ENCODE measurements at places on chromosomes 6 and 20.

DNA sequence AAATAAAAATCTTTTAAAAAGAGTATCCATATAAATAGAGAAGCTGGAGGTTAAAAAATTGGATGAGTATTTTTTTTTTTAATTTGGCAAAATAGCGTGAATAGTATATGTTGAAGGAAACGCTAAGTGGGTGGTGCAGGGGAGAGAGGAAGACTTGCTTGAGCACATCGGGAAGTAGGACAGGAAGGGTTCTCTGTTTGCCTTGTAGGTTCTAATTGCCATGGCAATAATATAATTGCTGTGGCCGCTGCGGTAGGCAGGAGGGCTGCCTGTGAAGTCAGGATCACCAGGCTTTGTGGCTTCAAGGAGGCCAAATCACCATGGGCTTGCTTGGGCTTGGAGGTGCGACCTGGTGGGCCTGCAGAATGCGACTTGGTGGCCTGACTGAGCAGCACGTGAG lies 35.1 kb downstream of the IGF2R start:
- DNase-seq = no peak

DNA sequence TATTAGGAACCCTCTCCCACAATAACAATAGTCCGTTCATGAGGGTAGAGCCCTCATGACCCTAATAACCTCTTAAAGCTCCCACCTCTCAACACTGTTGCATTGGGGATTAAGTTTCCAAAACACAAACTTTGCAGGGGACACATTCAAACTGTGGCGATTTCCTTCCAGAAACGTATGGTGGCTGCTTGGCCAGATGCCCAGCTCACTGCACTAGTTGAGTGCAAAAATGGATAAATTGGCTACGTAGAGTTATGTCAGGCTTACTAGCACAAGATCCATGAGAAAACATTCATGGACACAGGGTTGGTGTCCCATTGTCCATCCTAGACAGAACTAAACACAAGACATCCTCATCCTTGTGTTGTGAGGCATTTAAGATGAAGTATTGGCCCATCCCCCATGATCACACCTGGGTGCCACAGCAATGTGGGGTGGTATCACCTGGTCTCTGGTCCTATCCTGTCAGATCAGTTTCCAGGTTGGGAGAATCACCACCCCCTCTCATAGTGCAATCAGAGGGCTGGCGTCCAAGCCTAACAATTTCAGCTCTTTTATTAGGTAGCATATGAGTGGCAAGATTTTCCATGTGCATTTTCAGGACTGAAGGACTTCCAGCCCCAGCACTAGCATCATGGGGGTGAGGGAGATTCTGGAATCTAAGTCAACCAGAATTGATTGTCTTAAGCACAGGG lies 63.4 kb upstream of the ELOVL5 start:
- no peak for DNase-seq

GRCh38 chr6:63897952-63898351 lies 262.4 kb downstream of the PHF3 start:
- peak; percentile 26 for DNase-seq

GRCh38 chr6:112189494-112189893 lies 64.9 kb downstream of the LAMA4 start:
- no peak for DNase-seq

DNA sequence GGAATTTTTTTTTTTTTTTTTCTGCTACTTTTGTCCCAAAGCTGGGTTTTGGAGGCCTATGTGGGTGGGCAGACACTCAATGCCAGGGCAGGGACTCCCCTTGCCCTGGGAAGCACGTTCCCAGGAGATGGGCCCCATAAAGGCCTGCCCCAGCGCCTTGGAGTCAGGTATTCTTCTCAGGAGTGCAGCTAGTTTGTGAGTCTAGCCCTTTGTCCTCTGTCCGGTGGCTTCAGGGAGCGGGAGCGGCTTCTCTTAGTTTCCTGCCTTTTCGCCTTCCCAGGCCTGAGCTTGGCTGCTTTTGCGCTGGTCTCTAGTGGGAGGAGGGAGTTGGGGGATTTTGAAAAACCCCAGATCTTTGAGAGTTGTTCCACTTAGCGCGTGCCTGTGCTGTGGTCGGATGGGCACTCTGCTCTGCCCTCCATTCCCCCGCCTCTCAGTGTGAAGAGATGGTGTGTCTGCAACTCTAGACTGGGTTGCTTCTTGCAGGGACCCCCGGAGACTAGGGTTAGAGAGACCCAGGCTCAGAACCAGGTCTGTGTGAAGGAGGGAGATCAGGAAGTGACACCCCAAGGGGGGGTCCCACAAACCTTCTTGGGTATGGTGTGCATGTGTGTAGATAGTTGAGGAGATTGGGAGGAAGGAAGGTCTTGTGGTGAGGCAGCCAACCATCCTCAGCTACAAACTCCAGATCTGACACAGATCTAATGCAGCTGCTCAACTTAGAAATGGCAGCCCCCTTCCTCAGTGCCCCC lies 1.3 kb downstream of the PLCG1 start:
- no peak for DNase-seq
